Fibroblast of the aortic adventitia (primary cell): ENCODE measurements at places on chromosomes 4 and X.

GRCh38 chrX:64975491-64975890 lies 759 bp downstream of the ZC4H2 start:
- DNase-seq, result peak; percentile 2

DNA sequence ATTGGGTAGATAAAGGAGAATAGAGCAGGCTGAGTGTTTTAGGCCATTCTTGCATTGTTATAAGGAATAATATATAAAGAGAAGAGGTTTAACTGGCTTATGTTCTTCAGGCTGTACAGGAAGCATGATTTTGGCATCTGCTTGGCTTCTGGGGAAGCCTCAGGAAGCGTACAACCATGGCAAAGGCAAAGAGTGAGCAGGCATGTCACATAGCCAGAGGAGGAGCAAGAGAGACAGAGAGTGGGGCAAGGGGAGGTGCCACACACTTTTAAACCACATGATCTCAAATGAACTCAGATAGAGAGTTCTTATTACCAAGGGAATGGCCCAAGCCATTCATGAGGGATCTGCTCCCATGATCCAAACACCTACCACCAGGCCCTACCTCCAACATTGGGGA lies 4.4 kb upstream of the METTL14 start:
- no peak for DNase-seq

- DNase-seq, result peak; percentile 62
Observed at GRCh38 chr4:176065435-176066291, at the start of gene WDR17. Gene WDR17 (plus strand): TSS chr4:176065841. CDS start chr4:176111581, 45,740 bp downstream.

- no peak for DNase-seq
Observed at GRCh38 chr4:171031338-171031737, 781.9 kb upstream of the GALNTL6 start.

GRCh38 chrX:63513825-63514568 lies 162.9 kb upstream of the SPIN4 start:
- DNase-seq, result peak; percentile 92

- DNase-seq, result no peak
Observed at GRCh38 chr4:147535124-147535523, 54.2 kb downstream of the EDNRA start.

GRCh38 chrX:130094696-130095095 lies 15.6 kb downstream of the ELF4 start:
- no peak for DNase-seq

DNA sequence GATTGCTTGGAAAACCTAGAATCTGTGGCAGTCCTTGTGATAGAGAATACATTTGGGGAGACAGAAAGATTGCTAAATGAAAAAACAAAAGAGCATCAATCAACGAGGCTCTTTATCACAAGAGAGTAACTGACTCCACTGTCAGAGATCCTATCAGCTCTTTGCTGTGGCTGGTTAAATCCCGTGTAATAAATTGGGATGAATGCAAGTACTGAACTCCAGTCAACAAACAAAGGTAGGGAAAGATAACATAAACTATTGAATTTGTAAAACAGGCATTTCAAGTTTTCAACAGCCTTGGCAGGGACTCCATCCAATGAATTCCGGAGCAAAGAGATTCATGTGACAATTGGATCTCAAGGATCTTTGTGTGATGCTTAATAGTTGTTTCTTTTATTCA lies 21.3 kb downstream of the MMRN1 start:
- DNase-seq, result no peak
